ENCODE measurements at places on chromosomes 4 and X.
A peak's percentile ranks its signal among the peaks of the same experiment; 100 is the strongest.

GRCh38 chr4:4425119-4425690, 38.3 kb downstream of the NSG1 start:
- DNase-seq: no peak

GRCh38 chr4:115537387-115537786, 424.0 kb upstream of the NDST4 start:
- peak; percentile 21 for DNase-seq

DNA sequence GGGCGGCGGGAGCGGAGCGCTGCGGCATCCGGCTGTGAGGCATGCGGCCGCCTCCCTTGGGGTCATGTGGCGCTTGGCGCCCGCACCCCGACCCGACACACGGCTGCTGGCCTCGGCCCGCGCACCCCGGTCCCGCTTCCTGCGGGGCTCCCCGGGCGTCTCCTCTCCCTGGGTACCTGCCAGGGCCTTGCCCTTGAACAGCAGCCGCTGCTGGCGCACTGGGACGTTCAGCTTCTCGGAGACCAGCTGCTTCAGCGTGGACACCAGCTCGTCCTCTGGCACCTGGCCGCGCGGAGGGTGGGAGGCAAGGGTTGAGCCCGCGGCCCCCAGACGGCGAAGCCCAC, 391 bp downstream of the UBL4A start:
- DNase-seq: no peak

GRCh38 chr4:47737326-47737725, 100.5 kb downstream of the CORIN start:
- no peak for DNase-seq

DNA sequence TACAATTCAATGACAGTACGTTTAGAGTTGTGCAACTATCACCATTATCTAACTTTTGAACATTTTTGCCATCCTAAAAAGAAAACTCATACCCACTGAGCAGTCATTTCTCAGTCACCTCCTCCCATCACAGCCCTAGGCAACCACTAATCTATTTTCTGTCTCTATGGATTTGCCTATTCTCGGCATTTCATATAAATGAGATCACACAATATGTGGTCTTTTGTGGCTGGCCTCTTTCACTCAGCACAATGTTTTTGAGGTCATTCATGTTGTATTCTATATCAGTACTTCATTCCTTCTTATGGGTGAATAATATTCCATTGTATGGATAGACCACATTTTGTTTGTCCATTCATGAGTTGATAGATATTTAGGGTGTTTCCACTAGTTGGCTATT, 103.0 kb downstream of the PPEF1 start:
- no peak for DNase-seq

GRCh38 chrX:18946157-18946556, 37.8 kb downstream of the PHKA2 start:
- DNase-seq: no peak

DNA sequence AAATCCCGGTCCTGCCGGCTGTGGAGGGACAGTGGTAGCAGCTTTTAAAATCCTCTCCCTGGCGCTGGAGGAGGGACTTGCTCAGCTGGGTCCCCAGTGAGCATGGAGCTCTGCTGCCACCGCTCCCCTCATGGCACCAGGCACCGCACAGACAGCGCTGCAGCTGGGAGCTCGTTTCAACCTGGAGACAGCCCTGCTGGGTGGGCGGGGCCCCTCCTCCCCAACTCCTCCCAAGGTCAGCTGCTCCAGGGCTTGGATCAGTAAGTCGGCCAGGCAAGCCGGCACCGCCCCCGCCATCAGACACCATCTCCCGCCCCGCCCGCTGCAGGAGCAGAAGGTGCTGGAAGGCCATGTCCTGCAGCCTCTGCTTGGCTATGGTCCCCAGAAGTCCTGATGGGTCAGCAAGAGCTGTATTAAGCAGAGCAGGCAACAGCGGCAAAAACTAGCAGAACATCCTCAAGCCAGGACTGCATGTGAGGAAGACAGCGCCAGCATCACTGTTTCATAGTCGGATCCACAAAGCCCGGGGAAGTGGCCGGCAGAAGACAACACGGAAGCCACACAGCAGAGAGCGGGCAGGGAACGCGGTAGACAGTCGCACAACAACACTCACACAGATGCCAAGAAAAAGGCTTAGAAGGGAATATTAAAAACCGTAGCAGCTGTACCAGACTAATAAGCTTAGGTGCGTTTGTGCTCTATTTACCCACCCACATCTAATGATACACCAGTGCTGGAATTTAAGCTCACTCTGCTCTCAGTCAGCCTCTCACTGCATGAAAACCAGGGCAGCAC, 16.2 kb downstream of the ZFYVE28 start:
- no peak for DNase-seq

GRCh38 chr4:111399623-111400022, 745.6 kb upstream of the FAM241A start:
- peak; percentile 83 for DNase-seq

- DNase-seq: no peak
These were observed 64.5 kb downstream of the MID1 start for GRCh38 chrX:10555846-10556245.

DNA sequence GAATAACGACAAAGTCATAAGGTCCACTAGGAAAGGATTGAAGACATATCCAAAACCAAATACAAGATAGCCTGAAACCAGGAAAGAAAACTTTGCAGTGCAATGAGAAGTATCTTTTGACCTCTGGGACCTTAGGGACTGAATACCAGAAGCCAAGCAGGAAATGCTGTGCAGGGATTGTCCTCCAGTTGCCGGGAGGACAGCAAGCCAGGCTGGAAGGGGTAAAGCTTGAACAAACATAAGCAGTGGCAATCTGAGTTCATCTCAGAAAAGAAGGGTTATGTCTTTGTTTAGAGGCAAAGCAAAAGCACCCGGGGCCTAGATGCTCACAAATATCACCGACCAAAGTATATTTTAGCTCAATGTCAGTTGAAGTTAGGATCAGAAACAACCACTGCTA, 55.3 kb upstream of the VCX start:
- DNase-seq: no peak
